Hepatocyte (in vitro differentiated cells): ENCODE measurements at places on chromosomes 7 and 10.

DNA sequence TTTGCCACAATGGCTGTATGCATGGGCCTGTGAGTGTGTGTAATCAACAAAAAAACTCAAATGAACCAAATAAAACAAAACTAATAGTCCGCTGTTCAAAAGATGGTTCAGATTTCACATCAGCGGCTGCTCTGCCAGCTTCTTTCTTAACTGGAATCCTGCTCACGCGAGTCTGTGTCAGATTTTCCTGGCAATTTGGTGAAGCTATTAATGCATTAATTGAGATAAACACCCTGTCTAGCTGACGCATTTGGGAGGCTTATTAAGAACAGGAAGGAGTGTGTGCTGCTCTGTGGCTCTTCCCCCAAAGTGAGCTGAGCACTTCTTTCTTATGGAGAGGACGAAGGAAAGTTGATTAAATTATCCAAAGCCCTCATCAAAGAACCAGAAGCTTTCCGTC, 336.6 kb upstream of the MKI67 start:
- no peak overlapping the region for H3K4me3 ChIP-seq
- no peak for DNase-seq
- no peaks in the 10 kb centered on the region for H3K4me1 ChIP-seq
- H3K27ac ChIP-seq = no peak overlapping the region

- DNase-seq = no peak
- no peaks in the 10 kb centered on the region for H3K4me1 ChIP-seq
- H3K27ac ChIP-seq = no peak overlapping the region
- no peaks in the 10 kb centered on the region for H3K36me3 ChIP-seq
- H3K27me3 ChIP-seq = no peaks in the 10 kb centered on the region
Observed at GRCh38 chr10:4407783-4408182, 418.2 kb upstream of the AKR1E2 start.

DNA sequence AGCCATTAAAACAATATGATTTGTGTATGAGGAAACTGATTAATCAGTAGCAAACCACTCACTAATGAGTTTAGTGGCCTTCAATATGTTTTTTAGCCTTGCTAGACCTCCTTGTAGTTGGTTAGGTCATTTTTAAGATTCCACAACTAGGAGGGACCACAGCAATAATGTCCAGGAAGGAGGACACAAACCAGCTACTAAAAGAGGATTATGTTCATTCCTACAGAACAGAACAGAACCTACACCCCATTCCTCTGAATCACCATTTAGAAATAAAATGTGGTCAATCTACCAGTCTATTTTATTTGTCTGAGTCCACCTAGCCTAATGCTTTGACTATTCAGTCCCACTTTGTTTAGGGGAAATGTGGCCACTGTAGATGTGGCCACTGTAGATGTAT, 226.3 kb downstream of the GLI3 start:
- no peaks in the 10 kb centered on the region for H3K27me3 ChIP-seq
- H3K27ac ChIP-seq = no peak overlapping the region
- no peak for DNase-seq
- no peaks in the 10 kb centered on the region for H3K36me3 ChIP-seq
- no peak overlapping the region for H3K4me3 ChIP-seq
- H3K4me1 ChIP-seq = no peaks in the 10 kb centered on the region

- peak overlapping the region; percentile 52 for H3K27ac ChIP-seq
- no peak for DNase-seq
- no peaks in the 10 kb centered on the region for H3K4me1 ChIP-seq
- H3K4me3 ChIP-seq = no peak overlapping the region
- peaks cover 4% of the 10 kb centered on the region for H3K36me3 ChIP-seq
Observed at GRCh38 chr7:40436710-40437109, 301.9 kb downstream of the SUGCT start.
